AG10803 (cell line): ENCODE measurements at places on chromosomes 11 and 22.

- DNase-seq, result no peak
These were observed 115.1 kb downstream of the MPPED1 start for GRCh38 chr22:43526946-43527345.

- no peak for DNase-seq
These were observed 51.6 kb upstream of the TCF20 start for GRCh38 chr22:42321908-42322561.

DNA sequence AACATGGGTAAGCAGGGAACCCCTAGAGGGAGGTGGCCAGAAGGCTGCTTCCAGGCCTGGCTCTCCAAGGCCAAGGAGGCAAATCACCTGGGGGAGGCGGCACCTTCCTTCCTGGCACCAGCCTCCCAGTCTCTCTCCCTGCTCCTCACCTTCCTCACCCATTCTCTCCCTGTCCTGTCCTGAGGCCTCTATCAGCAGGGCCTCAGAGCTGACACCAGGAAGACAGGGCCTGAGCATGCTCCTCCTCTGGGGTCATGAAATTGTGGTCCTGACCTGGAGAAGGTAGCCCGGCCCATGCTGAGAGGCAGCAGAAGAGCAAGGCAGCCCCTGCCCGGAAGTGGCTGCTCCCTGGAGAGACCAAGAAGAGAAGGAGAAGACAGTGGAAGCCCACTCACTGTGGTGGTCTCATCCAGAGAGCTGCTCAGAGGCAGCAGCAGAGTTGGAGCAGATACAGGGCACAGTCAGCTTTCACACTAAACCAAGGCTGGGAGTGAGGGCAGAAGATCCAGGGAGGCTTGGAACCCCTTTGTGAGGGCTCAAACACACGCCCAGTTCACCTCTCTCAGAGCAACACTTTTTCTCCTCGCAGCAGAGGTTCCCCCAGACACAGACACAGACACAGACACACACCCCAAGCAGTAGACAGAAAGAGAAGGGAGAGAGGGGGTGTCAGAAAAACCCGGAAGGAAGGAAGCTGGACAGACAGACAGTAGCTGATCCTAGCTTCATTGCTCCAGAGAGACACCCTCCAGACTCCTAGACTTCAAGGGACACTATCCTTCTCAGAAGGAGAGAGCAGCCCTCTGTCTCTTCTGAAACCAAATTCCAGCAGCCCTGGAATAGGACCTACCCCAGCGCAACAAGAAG, 1.8 kb downstream of the BCL9L start:
- no peak for DNase-seq

DNA sequence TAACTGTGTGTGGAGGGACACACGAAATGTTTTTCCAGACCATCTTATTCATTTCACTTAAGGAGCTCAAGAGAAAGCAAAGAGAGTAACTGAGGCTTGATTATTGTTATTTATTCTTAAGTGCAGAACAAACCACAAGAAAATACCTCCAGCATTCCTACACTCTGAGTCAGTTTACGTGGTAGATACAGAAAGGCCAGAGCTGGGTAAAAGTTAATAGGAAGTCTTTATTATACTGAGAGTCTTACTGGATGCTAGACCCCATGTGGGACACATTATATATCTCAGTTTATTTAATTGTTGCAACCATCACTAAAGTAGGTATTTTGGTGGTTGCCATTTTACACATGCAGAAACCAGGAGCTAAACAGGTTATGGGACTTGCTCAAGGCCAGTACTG, 261.4 kb upstream of the POU2AF2 start:
- peak; percentile 34 for DNase-seq

DNA sequence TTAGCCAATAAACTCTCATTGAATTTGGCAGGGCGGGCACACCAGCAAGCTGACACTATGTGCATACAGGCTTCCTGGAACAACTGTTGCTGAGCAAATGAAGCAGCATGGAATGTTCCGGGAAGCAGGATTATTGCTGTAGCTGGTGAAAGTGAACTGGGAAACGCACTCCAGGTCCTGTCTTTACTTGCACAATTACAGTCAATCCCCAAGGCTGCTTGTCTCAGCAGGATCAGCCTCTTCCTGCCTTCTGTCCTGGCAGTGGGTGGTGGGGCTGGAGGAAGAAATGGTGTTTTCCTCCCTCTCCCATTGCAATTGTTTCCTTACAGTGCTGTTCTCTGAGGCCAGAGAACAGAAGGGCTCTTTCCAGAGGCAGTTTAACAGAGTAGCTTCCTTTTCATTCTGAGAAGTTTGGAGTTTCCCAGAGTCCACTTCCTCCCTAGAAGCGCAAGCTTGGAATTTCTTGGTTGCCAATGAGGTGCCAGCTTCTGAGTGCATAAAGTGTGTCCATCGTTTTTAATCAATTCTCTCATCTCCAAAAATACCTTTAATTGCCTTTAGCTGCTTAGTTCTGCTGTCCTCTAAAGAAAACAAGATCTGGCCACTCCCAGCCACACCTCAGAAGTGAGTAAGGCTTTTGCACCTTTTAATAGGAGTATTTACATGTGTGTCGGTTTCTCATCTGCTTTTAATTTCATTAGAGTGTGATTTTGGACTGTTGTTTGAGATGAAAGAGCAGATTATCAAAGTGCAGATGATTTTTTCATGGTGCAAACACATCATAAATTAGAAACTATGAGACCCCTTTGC, 19.9 kb downstream of the CD44 start:
- peak; percentile 80 for DNase-seq

DNA sequence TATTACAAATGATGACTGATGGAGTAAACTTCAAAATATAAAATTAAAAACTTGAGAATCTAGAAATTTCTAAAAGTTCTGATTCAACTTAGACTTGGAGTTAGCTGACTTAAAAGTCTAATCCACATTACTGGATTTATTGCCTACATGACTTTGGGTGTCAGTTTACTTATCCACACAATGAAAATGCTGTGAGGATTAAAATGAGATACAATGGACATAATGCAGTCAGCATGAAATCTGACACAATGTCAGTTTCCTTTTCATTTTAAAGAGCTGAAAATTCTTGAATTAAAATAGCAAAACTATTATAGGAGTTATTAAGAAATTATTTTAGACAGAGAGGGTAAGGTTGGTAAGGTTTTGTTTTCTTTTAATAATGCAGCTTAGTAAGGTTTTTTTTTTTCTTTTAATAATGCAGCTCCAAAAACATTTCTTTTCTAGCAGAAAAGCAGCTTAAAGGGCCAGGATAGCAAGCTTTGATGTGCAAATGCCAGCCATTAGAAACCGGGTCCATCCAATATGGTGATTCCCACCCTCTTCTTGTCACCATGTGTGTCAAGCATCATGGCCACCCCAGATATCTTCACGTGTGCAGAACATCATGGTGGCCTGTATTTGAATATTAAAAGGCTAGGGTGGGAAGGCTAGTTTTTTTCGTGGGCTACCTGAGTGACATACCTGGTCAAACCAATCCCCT, 18.9 kb downstream of the APIP start:
- no peak for DNase-seq

DNA sequence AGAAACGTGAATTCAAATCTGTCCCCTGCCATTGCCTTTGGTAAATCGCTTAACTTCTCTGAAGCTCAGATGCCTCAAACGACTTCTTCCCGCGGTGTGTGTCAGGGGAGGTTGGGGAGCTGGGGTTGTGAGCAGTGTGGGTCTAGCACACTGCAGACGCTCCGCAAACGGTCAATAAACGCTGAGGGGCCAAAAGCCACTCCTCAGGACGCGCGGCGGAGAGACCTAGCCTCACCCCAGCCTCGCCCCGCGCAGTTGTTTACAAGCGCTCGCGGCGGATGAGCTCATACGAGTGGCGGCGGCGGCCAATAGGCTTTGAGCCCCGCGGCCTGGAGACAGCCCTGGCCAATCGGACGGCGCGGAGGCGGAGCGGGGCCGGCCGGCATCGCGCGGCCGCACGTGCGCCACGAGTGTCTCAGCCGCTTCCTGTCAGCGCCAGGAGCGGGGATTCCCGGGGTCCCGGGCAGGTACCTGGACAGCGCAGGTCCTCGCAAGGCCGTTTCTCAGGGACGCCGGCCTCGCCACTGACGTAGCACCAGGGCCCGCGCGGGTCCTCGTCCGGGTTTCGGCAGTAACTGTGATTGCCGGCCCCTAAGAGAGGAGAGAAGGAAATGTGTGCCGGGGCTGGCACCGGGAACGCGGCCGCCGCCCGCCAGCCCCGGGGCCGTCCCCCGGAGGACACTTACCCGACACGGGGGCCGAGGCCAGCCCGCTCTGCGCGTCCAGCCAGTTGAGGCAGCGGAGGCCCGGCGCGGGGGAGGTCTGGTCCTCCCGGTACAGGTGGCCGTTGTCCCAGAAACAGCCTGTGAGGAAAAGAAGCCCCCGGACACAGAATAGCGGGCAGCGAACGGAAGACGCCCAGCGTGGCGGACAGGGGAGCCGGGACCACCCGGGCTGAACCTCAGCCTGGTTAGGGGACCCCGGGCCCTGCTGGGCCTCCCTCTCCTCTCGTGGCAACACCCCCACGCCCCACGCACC, 1.5 kb downstream of the PIK3IP1 start:
- peak; percentile 88 for DNase-seq

GRCh38 chr11:70720281-70720680, 322.0 kb downstream of the CTTN start:
- DNase-seq, result no peak

DNA sequence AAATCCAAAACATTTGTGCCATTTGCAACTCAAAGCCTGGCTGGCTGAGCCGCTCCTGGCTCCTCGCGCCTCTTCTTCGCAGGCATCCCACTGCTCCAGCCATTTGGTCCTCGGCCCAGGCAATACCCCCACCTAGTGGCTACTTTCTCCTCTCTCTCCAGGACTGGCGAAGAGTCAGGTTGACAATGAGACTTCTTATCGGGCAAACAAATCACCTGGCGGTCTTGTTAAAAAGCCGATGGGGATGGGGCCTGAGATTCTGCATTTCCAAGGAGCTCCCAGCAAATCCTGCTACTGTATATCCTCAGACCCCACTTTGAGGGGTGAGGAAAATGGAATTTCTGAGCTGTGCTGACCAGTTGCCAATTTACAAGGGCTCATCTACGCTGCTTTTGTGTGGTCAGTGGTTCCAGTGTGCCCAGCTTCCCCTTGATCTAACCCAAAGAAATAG, 89.0 kb downstream of the ISX start:
- DNase-seq, result peak; percentile 42

GRCh38 chr22:47858773-47859306, 1096.4 kb downstream of the TBC1D22A start:
- DNase-seq, result no peak

DNA sequence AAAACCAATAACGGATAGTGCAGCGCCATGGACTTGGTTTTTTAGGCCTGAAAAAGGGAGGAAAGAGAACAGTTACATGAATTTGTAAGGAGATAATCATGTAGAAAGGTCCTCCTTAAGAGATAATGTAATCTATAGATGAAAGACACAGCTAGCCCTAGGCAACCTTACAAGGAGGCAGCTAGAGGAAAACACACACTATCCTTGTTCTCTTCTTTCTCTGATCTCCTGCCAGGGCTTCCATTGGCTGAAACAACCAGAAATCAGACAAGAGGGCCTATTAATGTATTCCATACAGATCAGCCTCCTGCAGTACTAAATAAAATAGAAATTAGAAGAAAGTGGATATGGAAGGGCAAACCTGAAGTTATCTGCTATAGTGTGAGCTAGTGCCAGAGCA, 53.0 kb downstream of the KCNA4 start:
- DNase-seq, result no peak

GRCh38 chr11:73099512-73100266, 42.4 kb downstream of the FCHSD2 start:
- no peak for DNase-seq

- DNase-seq, result peak; percentile 12
These were observed 110.8 kb downstream of the GRIK4 start for GRCh38 chr11:120622189-120622875.

DNA sequence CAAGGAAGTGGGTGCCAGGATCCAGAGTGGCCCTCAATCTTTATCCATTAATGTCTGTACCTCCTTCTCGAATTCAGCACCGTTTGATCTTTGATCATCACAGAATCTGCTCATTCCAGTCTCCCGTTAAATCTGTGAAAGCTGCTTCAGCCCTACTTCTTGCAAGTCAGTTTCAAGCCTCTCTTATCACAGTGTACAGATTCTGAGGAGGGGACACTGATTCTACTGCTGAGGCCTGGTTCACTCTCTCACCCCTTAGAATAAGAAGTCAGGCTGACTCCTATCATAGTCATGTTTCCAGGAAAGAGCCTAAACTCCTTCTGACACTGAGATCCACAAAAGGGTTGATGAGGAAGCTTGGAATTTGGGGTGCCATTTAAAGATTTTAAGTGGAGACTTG, 39.0 kb downstream of the MAML2 start:
- DNase-seq, result no peak

- no peak for DNase-seq
These were observed at the start of gene VEGFB for GRCh38 chr11:64233913-64234586. TSS of gene VEGFB (plus strand) at chr11:64234584. CDS start at chr11:64234834, 250 bp downstream.

DNA sequence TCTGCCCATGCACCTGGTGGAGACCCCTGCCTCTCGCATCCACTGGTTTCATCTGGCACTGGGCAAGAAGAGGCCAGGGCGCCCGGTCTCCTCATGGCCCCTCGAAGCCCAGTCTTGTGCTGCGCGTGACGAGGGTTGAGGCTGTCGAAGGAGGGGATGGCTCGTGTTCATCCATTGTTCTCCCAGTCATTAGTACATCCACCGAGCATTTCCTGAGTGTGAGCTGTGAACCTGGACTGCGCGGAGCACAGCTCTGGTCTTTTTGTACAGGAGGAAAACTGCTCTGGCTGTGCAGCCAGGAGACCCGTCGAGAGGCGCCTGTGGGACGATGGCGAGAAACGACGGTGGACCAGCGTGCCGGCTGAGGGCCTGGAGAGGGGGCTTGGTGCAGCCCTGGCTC, 6.8 kb downstream of the CACNA1I start:
- no peak for DNase-seq

DNA sequence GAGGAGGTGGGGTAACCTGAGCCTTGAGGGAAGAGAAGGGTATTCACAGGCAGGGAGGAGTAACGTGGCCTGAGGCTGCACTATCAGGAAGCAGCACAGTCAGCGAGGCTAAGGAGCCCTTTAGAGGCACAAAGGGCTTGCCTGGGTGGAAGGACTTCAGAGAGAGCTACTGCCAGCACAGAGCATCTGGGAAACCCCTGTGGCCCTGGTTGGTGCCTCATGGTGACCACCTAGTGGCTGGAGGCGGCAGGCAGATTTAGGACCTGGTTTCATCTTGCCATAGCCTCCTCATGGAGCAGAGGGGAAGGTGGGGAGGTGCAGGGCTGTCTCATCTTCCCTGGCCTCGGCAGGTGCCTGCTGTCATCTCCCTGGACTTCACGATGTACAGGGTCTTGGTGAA, 64.5 kb downstream of the MPPED1 start:
- DNase-seq, result no peak

DNA sequence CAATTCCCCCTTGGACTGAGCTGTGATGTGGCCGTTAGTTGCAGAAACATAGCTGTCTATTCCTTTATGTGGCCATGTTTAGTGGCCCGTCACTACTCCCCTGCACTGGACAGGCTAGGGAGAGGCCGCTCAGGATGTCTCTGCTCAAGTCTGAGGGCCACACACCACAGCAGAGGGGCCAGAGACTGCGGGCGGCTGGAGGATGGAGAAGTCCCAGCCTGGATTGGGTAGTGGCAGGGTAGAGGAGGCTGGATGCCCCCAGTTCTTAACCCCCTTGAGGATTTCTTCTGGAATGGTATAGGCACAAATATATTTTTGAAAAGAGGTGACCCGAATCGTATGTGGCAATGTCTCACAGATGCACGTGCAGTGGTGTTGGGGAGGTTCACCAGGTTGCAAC, 116.4 kb upstream of the B3GAT1 start:
- no peak for DNase-seq

GRCh38 chr11:32353884-32354283, 81.5 kb downstream of the WT1 start:
- no peak for DNase-seq
